ENCODE measurements at places on chromosomes 6 and 20.
A peak's percentile ranks its signal among the peaks of the same experiment; 100 is the strongest.

- DNase-seq = no peak
Observed at GRCh38 chr6:75609639-75610590, 8.2 kb downstream of the SENP6 start.

DNA sequence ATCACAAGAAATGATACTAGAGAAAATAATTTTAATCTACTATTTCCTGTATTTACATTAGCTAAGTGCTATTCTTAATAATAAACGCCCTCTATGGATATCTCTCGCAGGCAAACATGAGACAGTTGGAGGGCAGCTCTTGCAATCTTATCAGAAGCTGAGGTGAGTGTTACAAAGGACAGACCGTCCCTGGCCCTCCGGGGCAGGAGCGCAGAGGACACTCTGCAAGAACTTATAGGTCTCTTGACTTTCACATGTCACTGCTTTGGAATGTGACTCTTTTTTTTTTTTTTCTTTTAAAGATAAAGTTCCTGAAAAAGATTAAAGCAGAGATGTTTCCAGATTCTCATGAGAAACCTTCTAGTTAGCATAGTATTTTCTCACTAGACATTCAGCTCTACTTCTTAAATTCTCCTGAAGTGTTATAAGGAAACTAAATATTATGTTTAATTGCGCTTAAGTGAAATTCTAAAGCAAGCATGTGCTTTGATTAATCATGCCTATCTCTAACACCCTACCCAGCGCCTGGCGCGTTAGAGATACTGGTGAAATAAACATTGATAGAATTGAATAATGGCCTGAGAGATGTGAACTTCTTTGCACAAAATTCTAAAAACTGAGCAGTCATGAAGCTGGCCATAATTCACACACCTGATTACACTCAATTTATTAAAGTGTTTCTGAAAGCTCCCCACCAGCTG lies 57.4 kb downstream of the SYTL3 start:
- no peak for DNase-seq

DNA sequence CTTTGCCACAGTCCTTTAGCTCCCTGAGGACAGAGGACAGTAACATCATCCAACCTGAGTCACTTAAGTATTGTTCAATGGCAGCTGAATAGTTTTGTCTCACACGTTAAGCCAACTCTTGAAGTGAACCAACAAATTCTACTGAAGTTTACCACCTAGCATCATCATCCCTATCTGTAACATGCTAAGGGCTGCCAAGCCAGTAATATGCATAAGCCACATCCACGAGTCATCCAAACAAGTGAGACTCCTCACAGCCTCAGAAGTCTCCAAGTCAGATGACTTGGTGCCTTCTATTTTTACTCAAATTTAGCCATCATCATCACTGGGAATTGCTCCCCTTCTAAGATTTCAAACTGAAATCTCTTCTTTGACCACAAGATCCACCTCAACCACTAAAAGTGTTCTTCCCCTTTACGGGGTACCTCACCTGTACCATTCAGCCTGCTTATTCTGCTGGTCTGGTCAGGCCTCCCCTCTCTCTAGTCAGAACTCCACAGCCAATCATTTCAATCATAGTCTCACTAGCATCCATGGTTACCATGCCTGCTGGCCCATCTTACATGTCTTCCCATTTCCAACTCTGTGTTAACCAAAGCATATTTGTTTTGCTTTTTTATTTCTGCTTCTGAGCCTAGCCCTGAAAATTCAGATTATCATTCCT lies 73.7 kb downstream of the DTNBP1 start:
- DNase-seq = no peak

DNA sequence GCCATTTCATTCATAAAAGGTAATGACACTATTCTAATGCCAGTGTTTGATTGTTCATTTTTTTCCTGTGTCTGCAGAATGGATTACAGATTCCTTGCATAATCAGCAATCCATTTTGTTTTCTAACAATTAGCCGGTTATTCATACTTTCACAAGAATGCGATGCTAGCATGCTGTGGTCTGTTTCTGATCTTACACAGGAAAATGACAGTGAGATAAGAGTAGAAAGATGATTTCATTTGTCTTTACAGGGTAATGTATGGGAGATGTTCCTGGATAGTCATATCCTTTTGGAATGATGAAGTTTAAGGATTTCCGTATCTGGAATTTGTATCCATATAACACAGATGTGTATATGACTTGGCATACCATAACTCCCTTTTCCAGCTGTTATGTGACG lies 207.3 kb downstream of the FARS2 start:
- no peak for DNase-seq

- DNase-seq = no peak
Observed at GRCh38 chr6:132961610-132962009, 147.2 kb downstream of the RPS12 start.

GRCh38 chr6:155100087-155100486 lies 105.0 kb downstream of the TIAM2 start:
- peak; percentile 32 for DNase-seq
